Uterine smooth muscle cell (primary cell): ENCODE measurements at places on chromosomes 3 and 15. TPM values are rescaled to one million over a fixed set of nuclear protein-coding genes. Genes with fewer than 3 reads are reported as not detected.

Gene KCNAB1
- 0.25 TPM in 1 of 2 replicates, not detected in the other for total RNA-seq

Gene ITIH4
- total RNA-seq: 0.66 and 1.7 TPM in 2 replicates

Gene ATG3
- 79.7 and 112 TPM in 2 replicates for total RNA-seq

Gene KBTBD13
- not detected in 2 replicates for total RNA-seq

Gene SLC9C1
- 0.12 and 0.22 TPM in 2 replicates for total RNA-seq

Gene ACKR4
- total RNA-seq: 1.5 and 2.1 TPM in 2 replicates

Gene SENP8
- total RNA-seq: 2.5 and 2.7 TPM in 2 replicates

Gene ST3GAL6
- total RNA-seq: 4.1 and 12.9 TPM in 2 replicates

Gene CIDEC
- 0.12 TPM in 1 of 2 replicates, not detected in the other for total RNA-seq

Gene GPR176
- total RNA-seq: 135 and 142 TPM in 2 replicates

Gene OR5K2
- not detected in 2 replicates for total RNA-seq

Gene MKRN2OS
- total RNA-seq: not detected in 2 replicates

Gene GATM
- 0.25 and 0.44 TPM in 2 replicates for total RNA-seq

Gene SPRED1
- total RNA-seq: 47.0 and 56.8 TPM in 2 replicates

Gene DAZL
- total RNA-seq: not detected in 2 replicates

Gene GP9
- total RNA-seq: not detected in 2 replicates
